ENCODE measurements at places on chromosomes 11 and 22.
A peak's percentile ranks its signal among the peaks of the same experiment; 100 is the strongest.

- no peak for ATAC-seq
Observed at GRCh38 chr22:41177040-41177621, 28.0 kb upstream of the L3MBTL2 start.

DNA sequence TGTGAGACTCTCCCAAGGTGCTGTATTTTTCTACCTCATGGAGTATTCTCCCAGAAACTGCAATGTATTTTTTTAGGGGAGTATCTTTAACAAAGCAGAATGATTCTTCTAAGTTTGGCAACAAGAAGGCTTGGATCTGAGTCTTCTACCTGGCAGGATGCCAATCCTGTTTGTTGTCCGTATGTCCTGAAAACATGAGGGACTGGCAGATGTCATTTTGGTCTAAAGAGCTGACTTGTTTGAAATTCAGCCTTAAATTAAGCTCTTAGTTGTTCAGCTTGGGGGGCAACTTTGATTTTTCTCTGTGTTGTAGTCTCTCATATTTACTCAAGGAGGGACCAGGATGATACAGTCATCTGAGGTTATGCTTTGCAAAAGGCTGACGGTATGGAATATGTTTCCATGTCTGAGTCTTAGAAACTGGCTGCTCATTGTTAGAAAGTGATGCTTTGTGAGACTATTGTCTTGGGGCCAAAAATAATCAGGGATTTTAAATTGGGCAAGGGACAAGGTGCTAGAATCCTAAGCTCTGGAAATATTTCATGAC lies 9.3 kb downstream of the MRPL16 start:
- ATAC-seq: no peak

GRCh38 chr11:33396361-33396760 lies 139.2 kb downstream of the HIPK3 start:
- ATAC-seq: no peak

- no peak for ATAC-seq
Observed at GRCh38 chr11:132977746-132978145, 554.6 kb downstream of the OPCML start.

GRCh38 chr11:120336641-120337354 lies 585 bp downstream of the ARHGEF12 start:
- ATAC-seq: peak; percentile 39

DNA sequence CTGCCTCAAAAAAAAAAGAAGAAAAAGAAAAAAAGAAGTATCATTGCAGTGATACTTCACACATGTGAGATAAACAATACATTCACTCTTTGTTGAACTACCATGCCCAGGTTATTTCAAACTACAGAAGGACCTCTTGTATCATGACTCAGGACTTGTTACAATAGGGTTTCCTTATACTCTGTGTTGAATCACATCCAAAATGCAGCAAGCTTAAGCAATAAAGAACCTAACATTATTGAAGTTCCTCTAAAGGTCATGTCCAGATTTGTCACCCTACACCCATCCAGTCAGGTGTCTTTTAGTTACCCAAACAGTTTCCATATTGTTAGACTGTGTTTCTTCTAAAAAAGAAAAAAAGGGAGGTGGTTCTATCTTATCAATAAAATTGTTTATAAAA lies 26.9 kb upstream of the ALKBH3 start:
- ATAC-seq: no peak

GRCh38 chr11:75283391-75283931 lies 42.9 kb downstream of the TPBGL start:
- ATAC-seq: no peak

DNA sequence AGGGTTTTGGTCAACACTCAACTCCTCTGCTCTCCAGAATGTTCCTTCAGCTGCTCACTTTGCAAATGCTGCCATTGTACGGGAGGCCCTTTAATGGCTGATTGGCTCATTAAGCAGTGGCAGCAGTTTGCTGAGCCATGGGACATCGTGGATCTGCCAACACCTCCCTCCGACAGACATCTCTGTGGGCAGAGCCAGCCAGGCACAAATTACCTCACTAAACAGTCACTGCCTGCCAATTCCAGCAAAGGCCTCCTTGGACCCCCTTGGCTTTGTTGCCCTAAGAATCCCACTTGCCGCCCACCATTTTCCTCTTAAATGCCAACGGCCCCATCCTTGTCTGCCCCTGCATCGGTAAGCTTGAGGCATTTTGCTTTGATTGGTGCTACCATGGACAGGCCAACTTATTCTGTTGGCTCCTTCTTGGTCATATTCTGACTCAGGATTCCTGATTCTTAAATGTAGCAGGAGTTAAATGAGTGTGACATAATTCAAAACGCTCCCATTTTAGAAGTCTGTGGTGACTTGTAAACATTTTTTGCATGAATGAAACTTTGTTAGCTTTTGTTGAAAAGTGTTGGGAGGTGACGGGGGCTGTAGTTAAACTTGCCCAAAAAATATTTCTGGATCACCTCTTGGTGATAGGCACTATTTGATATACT lies 57.5 kb upstream of the LMO2 start:
- no peak for ATAC-seq

DNA sequence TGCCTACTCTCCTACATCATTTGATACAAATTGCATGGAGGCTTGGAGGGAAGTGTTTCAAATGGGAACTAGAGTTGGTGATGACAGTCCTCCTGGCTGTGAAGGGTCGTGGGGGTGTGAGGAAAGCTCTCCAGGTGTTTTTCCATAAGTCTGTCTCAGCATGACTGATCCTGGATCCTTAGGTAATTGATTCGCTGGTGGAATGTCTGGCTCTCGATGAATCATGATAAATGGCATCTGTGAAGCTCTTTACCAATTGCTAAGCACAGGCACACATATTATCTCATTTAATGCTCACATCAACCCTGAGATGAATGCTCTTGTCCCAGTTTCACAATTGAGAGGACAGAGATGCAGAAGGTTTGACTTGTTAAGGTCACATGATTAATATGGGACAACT lies 107.5 kb downstream of the PKNOX2 start:
- no peak for ATAC-seq

DNA sequence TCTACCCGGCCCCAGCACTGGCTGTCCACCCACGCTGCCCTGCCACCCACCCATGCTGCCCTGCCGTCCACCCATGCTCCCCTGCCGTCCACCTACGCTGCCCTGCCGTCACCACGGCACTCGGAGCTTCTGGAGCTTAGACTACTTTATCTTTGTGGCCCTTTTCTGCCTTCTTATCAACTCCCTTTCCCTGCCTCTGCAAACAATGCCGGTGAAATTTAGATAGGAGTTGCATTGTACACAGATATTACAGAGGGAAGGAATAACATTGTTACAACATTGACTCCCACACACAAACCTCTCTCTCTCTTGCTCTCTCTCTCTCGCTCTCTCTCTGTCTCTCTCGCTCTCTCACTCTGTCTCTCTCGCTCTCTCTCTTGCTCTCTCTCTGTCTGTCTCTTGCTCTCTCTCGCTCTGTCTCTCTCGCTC lies 33.7 kb upstream of the BRSK2 start:
- no peak for ATAC-seq

DNA sequence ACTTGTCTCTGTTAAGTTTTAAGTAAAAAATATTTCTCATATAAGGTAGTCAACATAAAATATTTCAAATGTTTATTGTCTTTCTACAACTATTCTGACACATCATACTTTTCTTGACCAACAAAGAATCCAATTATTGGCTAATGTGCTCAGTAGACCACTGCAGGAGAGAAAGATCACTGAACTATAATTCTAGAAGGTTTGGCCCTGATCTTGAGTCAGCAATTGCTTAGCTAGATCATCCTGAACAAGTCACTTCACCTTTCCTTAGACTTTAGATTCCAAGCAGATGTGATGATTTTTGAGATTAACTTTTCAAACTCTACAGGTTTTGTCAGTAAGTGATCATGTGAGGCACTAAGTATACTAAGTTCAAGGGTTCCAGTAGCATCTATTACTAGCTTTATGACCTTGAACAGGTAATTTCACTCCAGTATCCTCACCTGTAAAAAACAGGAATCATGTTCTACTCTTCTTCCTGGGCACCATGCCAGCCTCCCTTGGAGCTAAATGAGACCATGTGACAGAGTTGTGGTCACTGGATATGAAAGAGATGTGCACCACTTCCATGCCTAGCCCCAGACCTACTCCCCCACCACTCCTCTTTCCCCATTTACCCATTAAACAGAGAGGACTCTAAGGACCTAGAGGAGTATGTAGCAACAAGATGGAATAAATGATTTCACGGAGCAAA lies 17.3 kb downstream of the PGM2L1 start:
- no peak for ATAC-seq

GRCh38 chr22:50670513-50670912 lies 2.1 kb upstream of the SHANK3 start:
- no peak for ATAC-seq

GRCh38 chr11:64559351-64560138 lies 31.5 kb upstream of the SLC22A12 start:
- ATAC-seq: no peak

DNA sequence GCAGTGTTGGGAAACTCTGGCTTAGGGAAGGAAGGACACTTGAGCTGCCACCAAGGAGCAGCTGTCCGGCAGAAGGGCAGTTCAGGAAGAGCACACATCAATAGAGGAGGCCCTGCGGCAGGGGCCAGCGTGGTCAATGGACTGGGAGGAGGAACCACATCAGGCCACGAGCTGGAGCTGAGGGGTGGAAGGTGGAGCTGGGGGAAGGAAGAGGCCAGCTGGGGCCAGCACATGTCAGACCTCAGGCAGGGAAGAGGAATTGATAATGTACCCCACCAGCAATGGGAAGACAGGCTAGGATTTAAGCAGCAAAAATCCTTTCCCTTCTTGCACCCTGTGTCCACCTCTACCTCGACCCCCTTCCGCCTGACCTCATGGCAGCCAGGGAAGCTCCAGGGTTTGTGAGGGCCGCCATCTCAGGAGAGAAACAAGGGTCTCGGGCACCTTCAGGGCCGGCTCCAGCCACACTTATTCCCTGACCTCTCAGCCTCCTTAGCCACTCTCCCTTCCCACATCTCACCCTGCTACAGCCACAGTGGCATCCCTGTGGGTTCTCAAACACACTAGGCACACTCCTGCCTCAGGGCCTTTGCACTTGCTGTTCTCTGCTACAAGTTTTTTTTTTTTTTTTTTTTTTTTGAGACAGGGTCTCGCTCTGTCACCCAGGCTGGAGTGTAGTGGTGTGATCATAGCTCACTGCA lies 157.8 kb upstream of the GRK3 start:
- no peak for ATAC-seq

DNA sequence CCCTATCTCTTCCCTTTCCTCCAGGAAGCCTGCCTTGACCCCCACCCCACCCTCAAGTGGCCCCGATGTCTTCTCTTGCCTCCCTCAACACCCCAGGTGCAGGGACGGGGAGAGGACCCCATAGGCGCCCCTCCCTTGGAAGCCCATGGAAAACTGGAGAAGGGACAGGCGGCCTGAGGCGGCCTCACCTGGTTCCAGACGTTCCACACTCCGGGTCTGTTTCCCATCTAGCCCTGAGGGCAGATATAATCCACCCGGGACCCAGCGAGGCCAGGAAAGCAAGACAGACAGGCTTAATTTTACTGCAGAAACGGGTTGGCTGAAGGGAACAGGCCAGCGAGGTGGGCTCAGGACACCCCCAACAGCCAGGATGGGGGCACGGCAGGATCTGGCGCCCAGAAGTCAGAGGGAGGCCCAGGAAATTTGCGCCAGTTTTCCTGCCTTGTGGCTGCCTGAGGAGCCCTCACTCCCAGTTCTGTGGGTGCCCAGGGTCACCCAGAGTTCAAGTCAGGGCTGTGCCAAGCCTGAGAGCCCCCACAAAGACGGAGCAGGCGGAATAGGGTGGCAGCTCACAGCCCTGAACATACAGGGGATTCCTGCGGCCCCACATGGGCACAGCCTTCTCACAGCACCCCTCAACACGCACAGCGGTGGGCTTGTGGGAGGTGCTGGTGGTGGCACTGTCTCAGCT lies 3.0 kb upstream of the SIGIRR start:
- no peak for ATAC-seq

- ATAC-seq: peak; percentile 76
Observed at GRCh38 chr11:33620423-33621171, 80.0 kb downstream of the C11orf91 start.

DNA sequence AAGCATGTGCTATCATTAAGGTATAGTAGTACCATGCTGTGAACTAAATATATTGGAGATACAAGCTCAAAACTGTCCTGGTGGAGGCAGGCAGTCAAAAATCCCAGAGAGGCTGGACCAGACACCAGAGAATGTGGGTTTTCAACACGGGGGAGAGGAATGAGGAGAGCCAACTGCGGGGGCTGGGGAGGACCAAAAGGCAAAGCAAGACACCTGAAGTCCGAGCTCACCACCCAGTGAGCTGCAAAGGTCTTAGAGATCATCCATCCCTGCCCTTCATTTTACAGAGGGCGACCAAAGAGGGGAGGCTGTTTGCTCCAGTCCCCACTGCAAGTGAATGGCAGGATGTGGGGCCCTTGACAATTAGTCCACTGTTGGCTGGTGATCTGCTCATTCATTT lies 10.0 kb downstream of the RIBC2 start:
- ATAC-seq: no peak

- no peak for ATAC-seq
Observed at GRCh38 chr22:41827671-41828070, 5.2 kb upstream of the SREBF2 start.

GRCh38 chr11:111921541-111922230 lies 3.0 kb downstream of the C11orf52 start:
- ATAC-seq: no peak

- ATAC-seq: no peak
Observed at GRCh38 chr22:31044262-31044861, 36.8 kb upstream of the SMTN start.

- ATAC-seq: no peak
Observed at GRCh38 chr11:114685097-114685496, 6.8 kb downstream of the NXPE2 start.

DNA sequence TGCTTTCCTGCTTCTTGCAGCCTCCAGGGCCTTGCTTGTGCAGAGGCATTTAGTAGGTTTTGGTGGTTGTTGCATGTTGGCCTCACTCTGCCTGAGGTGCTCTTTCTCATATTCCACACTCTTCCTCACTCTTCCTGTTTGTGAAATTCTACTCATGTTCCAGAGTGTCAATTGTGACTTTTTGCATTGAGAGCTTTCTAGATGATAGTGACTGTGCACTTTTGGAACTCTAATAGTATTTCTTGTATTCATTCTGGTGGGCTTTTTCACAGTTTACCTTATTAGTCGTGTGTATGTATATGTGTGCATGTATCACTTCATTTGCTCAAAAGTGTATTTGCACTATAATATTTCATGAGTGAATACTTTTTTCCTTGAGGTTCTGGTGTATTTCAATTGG lies 11.3 kb downstream of the HSD17B12 start:
- no peak for ATAC-seq

DNA sequence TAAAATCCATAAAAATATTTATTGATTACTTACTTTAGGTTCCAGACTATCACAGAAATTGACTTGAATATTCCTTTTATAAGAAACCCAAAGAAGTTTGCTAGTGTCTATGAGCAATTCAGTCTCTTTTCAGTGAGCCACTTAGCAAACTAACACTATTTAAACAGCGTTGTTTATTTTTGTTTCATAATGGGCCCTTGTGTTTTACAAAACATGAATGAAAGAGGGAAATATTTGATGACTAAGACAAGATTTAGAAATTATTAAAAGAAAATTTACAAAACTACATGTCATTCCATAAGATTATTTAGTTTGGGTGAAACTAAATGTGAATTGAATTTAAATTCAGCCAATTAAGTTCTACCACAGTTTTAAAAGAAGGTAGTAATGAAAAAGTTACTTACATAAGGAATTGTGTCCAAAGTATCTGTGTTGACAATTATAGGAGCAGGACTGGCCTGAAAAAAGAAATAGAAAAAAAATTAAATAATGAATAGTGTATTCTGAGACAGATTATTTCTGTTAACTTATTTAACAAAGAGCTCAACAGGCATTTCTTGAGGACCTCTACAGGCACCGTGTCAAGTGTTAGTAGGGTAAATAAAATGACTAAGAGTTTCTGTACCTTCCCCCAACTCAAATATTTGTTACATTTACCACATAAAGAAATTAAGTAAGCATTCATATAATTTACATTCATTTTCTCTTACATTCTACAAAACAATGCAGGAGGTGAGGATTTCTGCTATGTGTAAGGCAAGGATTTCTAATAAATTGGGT lies 964.9 kb upstream of the CCDC90B start:
- ATAC-seq: no peak

All from SK-N-SH treated with all-trans-retinoic acid at 6 μM for 48 hours (cell line).